Hematopoietic multipotent progenitor cell treated with erythropoietin and hydrocortisone succinate and interleukin-3 and kit ligand, for 6 days (in vitro differentiated cells): ENCODE measurements at places on chromosomes 11 and 22.
A peak's percentile ranks its signal among the peaks of the same experiment; 100 is the strongest.

- no peak for DNase-seq
These were observed 39.9 kb upstream of the GGTLC2 start for GRCh38 chr22:22604326-22605073.

GRCh38 chr11:111166598-111166997, 78.9 kb upstream of the POU2AF2 start:
- DNase-seq = peak; percentile 1

DNA sequence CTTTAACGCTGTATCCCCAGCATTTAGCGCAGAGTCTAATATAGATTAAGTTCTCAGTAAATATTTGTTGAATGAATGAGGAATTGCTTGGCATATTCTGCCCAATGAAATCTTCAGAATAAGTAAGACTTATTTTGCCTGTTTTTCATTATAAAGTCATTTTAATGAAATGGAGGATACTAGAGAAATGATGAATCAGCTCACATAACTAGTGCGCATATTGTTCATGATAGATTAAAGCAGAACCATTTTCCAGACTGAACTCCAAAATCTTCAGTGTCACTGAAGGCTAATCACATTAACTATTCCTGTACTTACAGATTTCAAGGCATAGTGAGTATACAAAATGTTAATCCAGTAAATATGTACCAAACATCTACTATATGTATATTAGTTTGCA, 29.6 kb downstream of the ACER3 start:
- DNase-seq = no peak

- peak; percentile 58 for DNase-seq
These were observed 92.5 kb downstream of the WNT7B start for GRCh38 chr22:45884201-45885062.

- no peak for DNase-seq
These were observed 135.0 kb downstream of the CSNK2A3 start for GRCh38 chr11:11217929-11218628.

DNA sequence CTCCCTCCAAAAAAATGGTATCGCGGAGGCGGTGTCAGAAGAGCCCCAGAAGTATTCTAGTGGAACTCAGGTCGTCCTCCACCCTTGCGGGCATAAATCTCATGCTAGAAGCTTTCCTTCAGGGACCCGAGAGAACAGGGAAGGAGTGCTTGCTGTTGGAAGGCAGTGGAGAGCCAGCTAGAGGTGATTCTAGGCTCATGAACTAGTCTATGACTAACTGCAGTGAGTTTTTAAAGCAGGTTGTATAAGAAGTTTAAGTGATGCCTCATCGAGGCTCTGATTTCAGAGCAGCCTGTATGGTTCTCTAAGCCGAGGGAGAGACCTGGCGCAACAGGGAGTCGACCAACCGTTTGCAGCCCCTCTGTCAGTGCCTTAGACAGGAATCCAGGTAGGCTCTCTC, 85.7 kb downstream of the TBC1D22A start:
- no peak for DNase-seq
